Mammary epithelial cell (primary cell): ENCODE measurements at places on chromosomes 11 and 22. TPM values are rescaled to one million over a fixed set of nuclear protein-coding genes. Genes with fewer than 3 reads are reported as not detected.

CELF1 gene
- total RNA-seq, result 129 and 137 TPM in 2 replicates

OR51B2 gene
- total RNA-seq, result not detected

MMP12 gene
- not detected for total RNA-seq

ENDOD1 gene
- total RNA-seq, result 27.5 and 47.9 TPM in 2 replicates

SSH3 gene
- 47.0 TPM for total RNA-seq

PIK3IP1 gene
- 1.6 and 2.9 TPM in 2 replicates for total RNA-seq

KRTAP5-4 gene
- not detected in 2 replicates for total RNA-seq

OR52I1 gene
- not detected for total RNA-seq

LRRC56 gene
- total RNA-seq, result 1.2 and 1.4 TPM in 2 replicates

NAALAD2 gene
- not detected for total RNA-seq

GTSE1 gene
- total RNA-seq, result 0.67 TPM

TAF1D gene
- 198 TPM for total RNA-seq

HTR3B gene
- not detected for total RNA-seq

IRAG1 gene
- 2.0 TPM for total RNA-seq

CD6 gene
- not detected in 2 replicates for total RNA-seq

TMEM151A gene
- total RNA-seq, result 0.21 and 0.26 TPM in 2 replicates

LRRN4CL gene
- 0.33 TPM for total RNA-seq

OR5B21 gene
- not detected in 2 replicates for total RNA-seq

MS4A4A gene
- not detected for total RNA-seq

ALDH3B1 gene
- 10.6 and 17.0 TPM in 2 replicates for total RNA-seq

DEUP1 gene
- total RNA-seq, result under 0.01 TPM

SSTR3 gene
- total RNA-seq, result not detected in 2 replicates

DDI1 gene
- not detected in 2 replicates for total RNA-seq

TCF20 gene
- total RNA-seq, result 49.2 TPM

BCO2 gene
- 2.4 and 4.9 TPM in 2 replicates for total RNA-seq

NLRP6 gene
- not detected in 2 replicates for total RNA-seq

IGLL1 gene
- not detected for total RNA-seq

MMP13 gene
- total RNA-seq, result 0.19 and 0.35 TPM in 2 replicates

C11orf87 gene
- not detected in 2 replicates for total RNA-seq

MRTFA gene
- total RNA-seq, result 75.7 TPM

TSPAN32 gene
- total RNA-seq, result not detected

FBLN1 gene
- 173 TPM for total RNA-seq

EMID1 gene
- total RNA-seq, result 0.67 TPM

HORMAD2 gene
- not detected in 2 replicates for total RNA-seq

GSC2 gene
- not detected for total RNA-seq

TENM4 gene
- 4.8 TPM for total RNA-seq

DRG1 gene
- total RNA-seq, result 65.3 and 72.4 TPM in 2 replicates

SLCO2B1 gene
- total RNA-seq, result not detected in 2 replicates

SUN2 gene
- 106 TPM for total RNA-seq

TMEM191B gene
- total RNA-seq, result 0.50 TPM

POTEH gene
- total RNA-seq, result not detected

OR51F1 gene
- total RNA-seq, result not detected

DMC1 gene
- total RNA-seq, result 0.61 and 1.3 TPM in 2 replicates

OR52H1 gene
- total RNA-seq, result not detected

MPPED2 gene
- total RNA-seq, result not detected in 2 replicates

MS4A1 gene
- total RNA-seq, result not detected in 2 replicates

MIAT gene
- 0.48 and 0.64 TPM in 2 replicates for total RNA-seq

TRIM48 gene
- not detected for total RNA-seq

CASP4 gene
- 76.6 and 107 TPM in 2 replicates for total RNA-seq

AQP11 gene
- total RNA-seq, result 0.67 TPM

CEND1 gene
- total RNA-seq, result not detected in 2 replicates

MAP6 gene
- total RNA-seq, result 8.8 TPM
